ENCODE measurements at places on chromosomes 2 and 18.

- no peak for DNase-seq
Observed at GRCh38 chr2:110101280-110101844, 14.3 kb downstream of the MALL start.

- no peak for DNase-seq
Observed at GRCh38 chr18:7728297-7728696, 161.2 kb downstream of the PTPRM start.

GRCh38 chr2:64114912-64115277, 29.3 kb downstream of the PELI1 start:
- DNase-seq = no peak

GRCh38 chr18:12038082-12038638, 55.5 kb upstream of the ANKRD62 start:
- peak; percentile 41 for DNase-seq

DNA sequence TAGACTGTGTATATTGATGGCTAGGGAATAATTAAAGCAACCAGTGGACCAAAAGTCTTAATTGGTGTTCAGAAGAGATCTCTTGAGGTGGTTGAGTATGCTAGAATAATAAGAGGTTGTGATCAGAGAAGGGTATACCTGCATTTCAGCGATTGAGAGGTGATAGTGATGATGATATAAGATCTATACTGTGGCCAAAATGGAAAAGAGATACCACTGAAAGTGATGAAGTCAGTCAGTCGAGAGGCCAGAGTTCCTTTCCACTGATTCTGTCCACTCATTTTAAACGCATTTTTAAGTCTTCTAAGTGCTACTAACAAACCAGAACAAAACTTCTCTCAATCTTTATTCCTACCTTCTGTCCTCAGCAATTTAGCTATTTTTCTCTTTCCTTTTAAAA, 32.9 kb downstream of the ACTR3 start:
- no peak for DNase-seq

DNA sequence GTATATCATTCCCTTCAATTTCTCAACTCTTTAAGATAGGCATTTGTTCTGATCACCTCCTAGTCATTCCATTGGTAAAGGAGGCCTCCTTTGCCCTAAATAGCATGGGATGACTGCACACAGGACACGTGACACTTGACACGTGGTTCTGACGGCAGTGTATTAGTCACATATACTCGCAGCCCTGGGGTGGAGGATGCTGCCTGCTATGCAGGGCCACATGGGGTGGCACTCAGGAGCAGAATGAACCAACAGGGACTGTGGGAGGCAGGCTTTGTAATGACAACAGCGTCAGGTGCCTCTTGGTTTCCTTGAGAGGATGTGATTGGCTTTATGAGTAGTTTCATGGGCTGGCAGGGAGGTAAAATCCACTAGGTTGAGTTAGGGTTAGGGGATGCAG, 9.3 kb upstream of the KCNS3 start:
- no peak for DNase-seq

DNA sequence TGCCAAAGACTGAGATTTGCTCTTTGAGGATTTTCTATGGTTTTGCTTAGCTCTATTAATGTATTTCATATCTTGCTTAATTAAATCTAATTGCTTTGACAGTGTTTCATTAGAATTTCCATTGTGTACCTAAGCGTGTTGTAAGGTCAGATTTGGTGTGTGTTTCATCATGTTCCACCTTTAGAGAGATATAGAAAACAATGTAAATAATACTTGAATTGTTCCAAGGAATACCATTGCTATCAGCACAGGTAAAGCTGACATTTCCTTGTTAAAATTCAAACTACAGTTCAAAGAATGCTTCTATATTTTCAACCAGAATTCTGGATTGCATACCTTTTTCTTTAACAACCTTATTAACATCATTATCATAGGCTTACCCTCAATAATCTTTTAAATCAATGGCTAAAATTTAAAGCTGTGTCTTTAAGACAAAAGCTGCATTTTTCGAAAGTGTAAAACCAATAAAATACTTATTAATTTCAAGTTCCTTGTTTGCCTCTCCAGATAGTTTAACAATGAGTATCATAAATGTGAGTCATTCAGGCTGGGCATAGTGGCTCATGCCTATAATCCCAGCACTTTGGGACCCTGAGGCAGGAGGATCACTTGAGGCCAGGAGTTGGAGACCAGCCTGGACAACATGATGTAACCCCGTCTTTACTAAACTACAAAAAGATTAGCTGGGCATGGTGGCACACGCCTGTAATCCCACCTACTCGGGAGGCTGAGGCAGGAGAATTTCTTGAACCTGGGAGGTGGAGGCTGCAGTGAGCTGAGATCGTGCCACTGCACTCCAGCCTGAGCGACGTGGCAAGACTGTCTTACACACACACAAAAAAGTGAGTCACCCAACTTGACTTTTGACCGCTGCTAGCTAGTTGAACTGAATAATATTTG, 188.0 kb upstream of the PKDCC start:
- DNase-seq = no peak

GRCh38 chr2:58006256-58006951, 40.2 kb upstream of the VRK2 start:
- DNase-seq = no peak

- no peak for DNase-seq
Observed at GRCh38 chr2:177998006-177998405, 74.6 kb downstream of the PDE11A start.

DNA sequence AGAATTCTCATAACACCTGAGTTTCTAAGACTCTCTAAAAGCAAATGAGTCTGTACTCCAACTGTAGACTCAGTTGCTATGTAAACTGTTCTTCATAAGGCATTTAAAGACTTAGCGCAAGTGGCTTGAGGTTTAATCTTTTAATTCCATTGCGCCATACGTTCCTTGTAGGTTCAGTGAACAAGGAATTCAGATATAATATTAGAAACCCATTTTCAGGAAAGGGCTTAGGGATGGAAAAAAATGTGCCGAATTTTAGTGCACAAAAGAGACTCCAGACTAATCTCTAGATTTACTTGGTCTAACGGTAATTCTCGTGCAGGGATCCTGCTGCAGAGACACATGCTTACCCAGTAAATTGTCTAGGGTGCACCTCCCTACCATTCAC, 268.9 kb upstream of the TANK start:
- DNase-seq = no peak

DNA sequence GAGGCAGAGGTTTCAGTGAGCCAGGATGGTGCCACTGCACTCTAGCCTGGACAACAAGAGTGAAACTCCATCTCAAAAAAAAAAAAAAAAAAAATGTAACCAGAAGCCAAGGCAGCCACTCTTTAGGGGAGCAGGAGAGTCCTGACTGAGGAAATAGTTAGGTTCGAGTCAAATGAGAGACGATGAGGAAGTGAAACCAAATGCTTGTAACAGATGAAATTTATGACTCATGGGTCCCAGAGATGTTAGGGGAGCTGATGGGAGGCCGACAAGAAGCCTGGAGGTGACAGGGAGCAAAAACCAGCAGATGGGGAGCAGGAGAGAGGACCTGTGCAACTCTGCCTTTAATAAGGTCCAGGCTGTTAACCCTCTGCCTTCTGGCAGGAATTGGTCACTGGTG, 756.1 kb upstream of the DDX18 start:
- DNase-seq = no peak

GRCh38 chr2:11123856-11124759, 31.2 kb upstream of the SLC66A3 start:
- peak; percentile 89 for DNase-seq

GRCh38 chr2:191895195-191895594, 48.3 kb upstream of the CAVIN2 start:
- DNase-seq = peak; percentile 25

GRCh38 chr2:116582850-116583249, 1231.6 kb upstream of the DDX18 start:
- DNase-seq = no peak

DNA sequence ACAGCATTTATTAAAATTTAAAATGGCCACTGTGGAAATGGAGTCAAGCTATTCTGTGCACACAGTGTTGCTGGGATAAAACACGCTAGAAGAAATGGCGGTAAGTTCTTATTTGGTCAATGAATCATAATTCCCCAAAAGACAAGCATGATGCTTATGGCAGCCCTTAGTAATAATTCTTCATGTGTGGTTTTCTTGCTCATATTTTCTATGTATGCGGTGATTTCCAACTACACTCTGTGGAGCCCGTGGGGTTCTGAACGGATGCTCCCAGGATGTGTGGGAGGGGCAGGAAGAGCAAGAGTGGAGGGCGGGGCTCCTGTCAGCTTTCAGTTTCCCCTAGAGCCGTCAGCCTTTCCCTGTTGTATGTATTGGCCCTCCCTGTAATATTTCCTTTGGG, 91.7 kb upstream of the RMDN2 start:
- no peak for DNase-seq
